Naive thymus-derived CD4-positive, alpha-beta T cell (primary cell): ENCODE measurements at places on chromosomes 4 and X. TPM values are rescaled to one million over a fixed set of nuclear protein-coding genes. Genes with fewer than 3 reads are reported as not detected.

DNA sequence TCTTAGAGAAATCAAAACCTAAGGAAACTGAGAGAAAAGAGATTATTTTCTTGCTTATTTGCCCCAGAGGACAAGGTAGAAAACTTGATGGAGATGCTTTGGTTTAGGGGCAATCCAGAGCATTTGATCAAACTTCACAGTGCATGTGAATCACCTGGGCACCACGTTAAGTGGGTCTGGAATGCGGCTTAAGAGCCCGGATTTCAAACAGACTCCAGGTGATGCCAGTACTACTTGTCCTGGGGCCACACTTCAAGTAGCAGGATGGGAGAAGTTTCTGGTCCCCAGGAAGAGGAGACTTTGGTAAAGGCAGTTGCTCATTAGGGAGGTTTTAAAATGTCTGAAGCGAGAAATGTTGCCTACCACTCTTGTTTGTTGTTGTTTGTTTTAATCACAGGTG lies 51.8 kb downstream of the PHOX2B start:
- no peak for DNase-seq

DNA sequence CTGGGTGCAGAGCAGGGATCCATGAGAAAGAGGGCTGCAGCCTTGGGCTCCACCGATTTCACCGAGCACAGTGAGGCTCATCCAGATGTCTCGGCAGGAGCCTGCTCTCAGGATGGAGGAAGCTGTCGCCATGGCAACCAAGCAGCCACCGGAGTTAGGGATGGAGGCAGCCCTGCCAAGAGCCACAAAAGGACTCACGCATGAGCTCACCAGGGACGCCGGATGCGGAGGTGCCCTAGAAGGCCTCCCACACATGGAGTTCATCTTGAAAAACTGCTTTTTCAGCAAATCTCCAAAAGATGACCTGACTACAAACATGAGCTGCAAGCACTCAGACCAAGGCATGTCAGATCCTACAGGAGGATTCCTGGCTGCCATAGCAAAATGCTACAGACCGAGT lies 90.7 kb downstream of the WFS1 start:
- DNase-seq = no peak

- DNase-seq = no peak
Measured at GRCh38 chr4:170015285-170015684, 10.9 kb downstream of the MFAP3L start.

DNA sequence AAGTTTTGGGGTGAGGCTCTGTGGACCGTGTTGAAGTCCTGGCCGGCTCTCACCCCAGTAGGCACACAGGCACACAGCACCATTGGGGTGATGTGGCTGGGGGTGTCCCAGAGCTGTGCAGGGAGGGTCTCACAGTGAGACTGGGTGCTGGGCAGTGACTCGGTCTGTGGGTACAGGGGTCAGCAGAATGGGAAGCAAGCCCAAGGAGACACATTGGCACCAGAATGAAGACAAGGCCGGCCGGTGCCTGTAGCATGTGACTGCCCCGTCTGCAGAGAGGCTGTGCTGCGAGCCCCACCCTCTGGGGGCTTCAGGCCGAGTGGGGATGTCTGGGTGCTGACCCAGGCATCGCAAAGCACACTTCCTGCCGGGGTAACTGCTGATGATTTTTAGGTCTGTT lies 5.2 kb downstream of the MAEA start:
- DNase-seq = no peak

GRCh38 chr4:27720010-27720766 lies 859.5 kb downstream of the STIM2 start:
- DNase-seq = no peak

DNA sequence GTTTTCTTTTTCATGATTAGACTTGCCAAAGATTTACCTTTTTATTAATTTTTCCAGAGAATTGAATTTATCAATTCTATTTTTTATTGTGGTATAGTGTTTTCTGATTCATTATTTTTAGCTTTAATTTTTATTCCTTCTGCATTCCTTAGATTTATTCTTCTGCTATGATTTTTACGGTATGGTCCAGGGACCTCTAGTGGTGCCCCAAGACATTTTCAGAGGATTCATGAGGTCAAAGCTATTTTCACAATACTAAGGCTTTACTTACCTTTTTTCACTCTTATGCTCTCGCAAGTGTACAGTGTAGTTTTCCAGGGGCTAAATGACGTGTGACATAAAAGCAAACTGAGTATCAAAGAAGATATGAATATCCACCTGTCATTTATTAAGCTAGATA lies 8.0 kb downstream of the RADX start:
- DNase-seq = no peak

DNA sequence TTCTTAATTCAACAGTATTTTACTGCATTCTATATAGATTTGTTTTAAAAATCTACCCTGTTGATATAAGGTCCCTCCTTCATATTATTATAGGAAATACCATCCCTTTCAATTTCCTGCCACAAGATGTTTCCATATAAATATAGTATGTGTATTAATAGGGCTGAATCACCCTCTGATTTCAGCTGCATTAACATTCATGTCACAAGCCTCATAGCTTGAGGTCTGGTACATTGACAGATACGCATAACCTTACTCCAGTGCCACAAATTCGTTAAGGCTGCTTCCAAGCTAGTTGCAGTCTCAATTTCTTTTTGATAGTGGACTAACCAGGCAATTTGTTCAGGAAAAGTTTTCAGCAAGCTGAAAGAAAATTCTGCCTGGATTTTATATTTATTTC lies 128.4 kb downstream of the KLHL34 start:
- no peak for DNase-seq

GRCh38 chr4:140080883-140081282 lies 73.1 kb downstream of the MAML3 start:
- no peak for DNase-seq

DNA sequence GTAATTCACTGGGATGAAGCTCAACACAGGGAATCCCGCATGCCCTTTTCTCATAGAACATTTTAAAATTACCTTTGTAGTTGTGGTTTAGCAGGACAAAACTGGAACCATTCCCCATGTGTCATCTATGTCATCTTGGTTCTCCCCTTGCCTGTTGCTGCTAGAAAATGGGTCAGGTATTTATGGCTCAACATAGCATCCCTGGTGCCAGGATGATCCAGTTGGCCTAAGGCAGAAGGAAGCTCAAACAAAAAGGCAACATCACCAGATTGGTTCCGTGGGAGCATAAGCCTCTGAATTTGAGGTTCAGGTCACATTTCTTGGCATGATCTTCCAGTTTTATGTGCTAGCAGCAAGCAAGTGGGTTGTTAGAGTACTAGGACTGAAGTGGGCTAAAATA lies 552.6 kb upstream of the BOD1L1 start:
- no peak for DNase-seq

- no peak for DNase-seq
Measured at GRCh38 chrX:19064175-19064574, 58.1 kb downstream of the ADGRG2 start.

- no peak for DNase-seq
Measured at GRCh38 chr4:2886622-2887021, 43.0 kb downstream of the ADD1 start.

- DNase-seq = no peak
Measured at GRCh38 chr4:108511618-108512017, 108.8 kb upstream of the RPL34 start.

DNA sequence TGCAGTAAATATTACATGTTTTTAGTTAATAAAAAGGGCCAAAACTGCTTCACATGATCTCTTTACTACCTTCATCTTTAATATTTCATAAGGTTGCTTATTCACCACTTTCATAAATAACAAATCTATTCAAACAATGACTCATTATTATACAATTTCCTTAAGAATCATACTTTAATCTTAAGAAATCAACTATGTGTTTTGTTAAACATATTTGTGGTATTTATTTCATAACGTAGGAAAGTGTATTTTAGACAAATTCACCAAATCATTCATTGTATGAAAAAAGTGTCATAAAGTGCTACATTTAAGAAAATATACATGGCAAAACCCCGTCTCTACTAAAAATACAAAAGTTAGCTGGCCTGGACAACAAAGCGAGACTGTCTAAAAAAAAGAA lies 150.5 kb upstream of the RXFP1 start:
- no peak for DNase-seq

- no peak for DNase-seq
Measured at GRCh38 chrX:106726485-106727437, at the start of gene RNF128. Gene RNF128 (plus strand): TSS chrX:106726701. CDS start chrX:106726914, 213 bp downstream.

DNA sequence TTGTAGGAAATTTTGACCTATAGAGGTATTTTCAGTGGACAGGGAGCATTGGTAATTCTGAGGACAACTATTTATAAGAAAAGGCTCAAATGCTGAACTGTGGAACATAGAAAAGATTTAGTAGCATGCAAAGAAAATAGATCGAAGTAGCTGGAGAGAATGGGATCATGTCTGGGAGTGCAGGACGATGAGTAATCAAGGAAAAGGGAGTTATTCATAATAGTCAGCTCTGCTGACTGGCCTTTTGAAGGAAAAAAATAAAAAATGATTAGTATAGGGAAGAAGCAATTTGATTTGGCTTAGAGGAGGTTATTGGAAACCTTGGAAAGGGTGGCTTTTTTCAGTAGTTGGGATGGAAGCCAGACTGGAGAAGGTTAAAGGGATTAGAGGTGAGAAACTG lies 22.9 kb upstream of the ANK2 start:
- DNase-seq = no peak

DNA sequence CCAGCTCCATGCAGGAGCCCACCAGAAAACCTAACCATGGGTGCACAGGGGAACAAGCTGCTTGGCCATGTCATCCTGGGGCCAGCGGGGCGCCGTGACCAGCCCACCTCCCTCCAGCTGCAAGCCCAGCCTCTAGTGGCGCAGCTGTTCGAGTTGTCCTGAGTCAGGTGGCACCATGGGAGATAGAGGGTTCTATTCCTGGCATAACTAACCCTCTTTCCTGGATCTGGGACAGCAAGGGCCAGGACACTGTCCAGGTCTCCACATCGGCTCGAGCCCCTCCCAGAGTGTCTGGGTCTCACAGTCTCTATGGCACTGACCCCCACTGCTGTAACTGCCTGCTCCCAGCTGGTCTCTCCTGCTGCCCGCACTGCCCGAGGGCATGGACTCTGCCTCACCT lies 16.7 kb downstream of the ABLIM2 start:
- DNase-seq = no peak

DNA sequence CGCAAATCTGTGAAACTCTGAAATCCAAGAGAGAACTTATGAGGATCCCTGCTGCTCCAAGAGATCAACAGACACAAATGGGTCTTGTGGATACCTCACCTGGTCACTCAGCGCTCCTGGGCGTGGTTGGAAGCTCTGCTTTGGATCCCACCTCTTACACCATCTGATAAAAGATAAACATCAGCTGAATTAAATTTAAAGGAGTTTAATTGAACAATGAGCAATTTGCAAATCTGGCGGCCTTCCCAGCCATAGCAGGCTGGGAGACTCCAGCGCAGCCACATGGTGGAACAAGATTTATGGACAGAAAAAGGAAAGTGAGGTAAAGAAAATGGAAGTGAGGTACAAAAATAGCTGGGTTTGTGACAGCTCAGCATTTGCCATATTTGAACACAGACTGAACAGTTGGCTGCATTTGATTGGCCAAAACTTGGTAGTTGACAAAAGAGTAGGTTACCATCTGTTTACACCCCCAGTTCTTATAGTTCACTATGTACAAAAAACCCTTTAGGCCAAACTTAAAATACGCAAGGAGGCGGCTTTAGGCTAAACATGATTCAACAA lies 437.3 kb upstream of the NDST3 start:
- DNase-seq = no peak

DNA sequence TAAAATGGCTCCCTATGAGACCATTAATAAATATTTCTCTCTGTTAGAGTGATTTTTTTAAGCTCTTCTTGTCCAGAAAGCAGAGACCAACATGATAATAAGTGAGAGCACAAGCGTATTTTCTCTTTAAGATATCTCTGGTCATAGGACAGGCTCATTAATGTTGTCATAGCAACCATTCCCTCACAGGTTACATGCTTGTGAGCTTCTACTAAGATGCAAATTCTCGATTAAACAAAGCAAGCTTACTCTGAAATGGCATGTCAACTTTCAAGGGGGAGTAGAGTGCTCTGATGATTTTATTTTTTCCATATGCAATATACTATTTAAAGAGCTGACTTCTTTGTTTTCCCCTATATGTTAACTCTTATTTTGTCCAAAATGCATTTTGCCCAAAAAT lies 487.2 kb upstream of the LCORL start:
- DNase-seq = no peak

GRCh38 chr4:114368751-114369150 lies 229.9 kb upstream of the UGT8 start:
- DNase-seq = no peak

DNA sequence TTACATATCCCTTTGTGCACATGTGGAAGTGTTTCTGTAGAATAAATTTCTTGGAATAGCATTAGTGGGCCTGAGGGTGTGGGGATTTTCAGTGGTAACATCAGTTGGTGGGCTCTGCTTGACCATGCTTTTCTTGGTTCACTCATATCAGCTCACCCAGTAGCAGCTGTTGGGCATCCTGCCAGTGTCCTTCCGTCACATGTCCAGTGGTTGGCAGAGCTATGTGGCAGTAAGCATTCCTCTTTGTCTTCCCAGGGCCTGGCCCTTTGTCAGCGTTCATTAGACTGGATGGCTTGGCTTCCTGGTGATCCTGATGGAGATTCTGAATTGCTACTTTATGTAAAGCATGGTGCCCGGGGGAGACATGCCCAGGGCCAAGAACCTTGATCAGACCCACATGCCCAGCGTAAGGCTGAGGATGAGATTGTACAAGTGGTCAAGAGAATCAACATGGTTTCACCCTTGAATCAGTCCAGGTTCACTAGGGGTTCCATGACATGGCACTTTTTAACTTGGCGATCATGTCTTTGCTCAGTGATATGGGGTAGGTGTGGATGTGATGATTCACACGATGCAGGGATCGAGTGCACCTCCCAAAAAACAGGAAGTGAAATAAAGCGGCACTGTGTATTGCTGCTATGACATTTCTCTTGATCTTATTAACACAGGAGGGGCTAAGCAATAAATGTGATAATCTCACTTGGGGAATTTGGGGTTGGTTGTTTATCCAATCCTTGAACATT lies 72.1 kb upstream of the IGFBP7 start:
- no peak for DNase-seq

DNA sequence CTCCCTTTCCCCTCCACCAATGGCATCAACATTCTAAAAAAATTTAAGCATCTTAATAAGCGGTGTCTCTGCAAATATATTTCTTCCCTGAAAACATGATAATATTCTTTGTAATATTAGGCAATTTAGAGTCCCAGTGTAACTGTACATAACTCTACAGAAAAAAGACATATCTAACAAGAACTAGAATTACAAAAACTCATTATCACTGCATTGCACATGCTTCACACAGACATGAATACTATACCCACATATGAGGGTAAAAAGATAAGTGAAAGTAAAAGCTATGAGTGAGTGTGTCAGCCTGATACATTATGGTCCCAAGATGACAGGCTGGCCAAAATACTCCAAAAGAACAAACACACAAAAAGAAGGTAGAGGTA lies 2.4 kb upstream of the FGB start:
- no peak for DNase-seq

IGFBP7 gene
- total RNA-seq = not detected

APLN gene
- not detected for total RNA-seq

TEX13B gene
- not detected for total RNA-seq

ATP8A1 gene
- total RNA-seq = 54.4 TPM

USP17L10 gene
- not detected in 2 replicates for total RNA-seq

RPS6KA6 gene
- not detected for total RNA-seq

TDO2 gene
- total RNA-seq = not detected

C1QTNF7 gene
- total RNA-seq = not detected

PAGE1 gene
- not detected in 2 replicates for total RNA-seq

CLDN34 gene
- total RNA-seq = not detected

TMPRSS11B gene
- total RNA-seq = not detected

UBA1 gene
- total RNA-seq = 128 TPM

SLIT2 gene
- total RNA-seq = not detected

TKTL1 gene
- 4.0 TPM for total RNA-seq
